ENCODE measurements at places on chromosomes 7 and 10.

DNA sequence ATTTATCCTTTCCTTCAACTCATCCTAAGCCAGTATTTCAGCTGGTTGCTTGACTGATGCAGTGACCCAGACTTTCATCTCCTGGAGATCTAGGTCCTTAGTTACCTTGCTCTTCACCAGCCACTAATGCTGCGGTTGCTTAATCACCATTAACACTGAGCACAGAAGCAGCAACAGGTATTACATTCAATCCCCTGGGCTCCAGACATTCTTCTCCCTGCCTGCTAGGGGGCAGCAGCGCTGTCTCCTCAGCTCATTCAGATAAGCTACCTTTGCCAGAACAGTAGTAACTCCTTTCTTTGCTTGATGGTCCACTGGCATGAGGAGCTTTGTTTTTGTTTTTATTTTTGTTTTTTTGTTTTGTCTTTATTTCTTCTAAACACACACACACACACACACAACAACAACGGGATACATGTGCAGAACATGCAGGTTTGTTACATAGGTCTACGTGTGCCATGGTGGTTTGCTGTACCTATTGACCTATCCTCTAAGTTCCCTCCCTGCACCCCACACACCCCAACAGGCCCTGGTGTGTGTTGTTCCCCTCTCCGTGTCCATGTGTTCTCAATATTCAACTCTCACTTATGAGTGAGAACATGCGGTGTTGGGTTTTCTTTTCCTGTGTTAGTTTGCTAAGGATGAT, 1043.2 kb upstream of the C7orf33 start:
- DNase-seq = peak; percentile 2

- no peak for DNase-seq
These were observed 255.2 kb downstream of the ABCA13 start for GRCh38 chr7:48426331-48426965.

GRCh38 chr7:129517931-129518330, 15.6 kb downstream of the SMKR1 start:
- DNase-seq = no peak

DNA sequence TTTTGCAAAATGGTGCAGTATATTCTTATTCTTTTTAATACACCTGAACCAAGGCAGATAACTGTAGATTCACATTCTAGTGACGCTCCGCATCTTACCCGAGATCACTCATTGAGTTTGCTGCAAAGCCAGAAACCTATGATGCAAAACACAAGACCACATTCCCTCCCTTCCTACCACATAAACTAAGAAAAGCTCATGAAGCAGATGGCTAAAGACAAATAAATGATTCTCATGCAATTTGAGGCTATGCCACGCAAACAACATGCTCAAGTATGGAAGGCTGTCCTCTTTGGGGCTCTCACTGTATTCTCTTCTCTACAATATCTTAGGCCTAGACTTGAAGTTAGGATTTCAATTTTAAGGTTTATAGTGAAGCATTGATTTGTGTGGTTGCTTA, 95.0 kb upstream of the BMPER start:
- no peak for DNase-seq

- DNase-seq = peak; percentile 3
These were observed 44.4 kb upstream of the SLF2 start for GRCh38 chr10:100868382-100868781.

DNA sequence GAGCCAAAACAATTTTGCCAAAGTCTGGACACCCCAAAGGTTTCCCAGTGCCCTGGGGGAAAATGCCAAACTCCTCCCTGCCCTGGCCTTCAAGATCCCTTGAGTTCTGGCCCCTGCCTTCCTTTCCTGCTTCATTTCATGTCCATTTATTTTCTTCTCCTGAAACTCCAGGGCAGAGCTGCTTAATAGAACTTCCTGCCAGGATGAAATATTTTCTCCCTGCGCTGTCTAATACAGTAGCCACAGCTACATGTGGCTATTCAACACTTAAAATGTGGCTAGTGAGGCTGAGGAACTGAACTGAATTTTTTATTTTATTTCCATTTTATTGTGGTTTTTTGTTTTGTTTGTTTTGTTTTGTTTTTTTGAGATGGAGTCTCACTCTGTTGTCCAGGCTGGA, 49.6 kb downstream of the COL13A1 start:
- DNase-seq = no peak

Data from NCI-H1417 (cell line).